ENCODE measurements at places on chromosomes 2 and 18.

DNA sequence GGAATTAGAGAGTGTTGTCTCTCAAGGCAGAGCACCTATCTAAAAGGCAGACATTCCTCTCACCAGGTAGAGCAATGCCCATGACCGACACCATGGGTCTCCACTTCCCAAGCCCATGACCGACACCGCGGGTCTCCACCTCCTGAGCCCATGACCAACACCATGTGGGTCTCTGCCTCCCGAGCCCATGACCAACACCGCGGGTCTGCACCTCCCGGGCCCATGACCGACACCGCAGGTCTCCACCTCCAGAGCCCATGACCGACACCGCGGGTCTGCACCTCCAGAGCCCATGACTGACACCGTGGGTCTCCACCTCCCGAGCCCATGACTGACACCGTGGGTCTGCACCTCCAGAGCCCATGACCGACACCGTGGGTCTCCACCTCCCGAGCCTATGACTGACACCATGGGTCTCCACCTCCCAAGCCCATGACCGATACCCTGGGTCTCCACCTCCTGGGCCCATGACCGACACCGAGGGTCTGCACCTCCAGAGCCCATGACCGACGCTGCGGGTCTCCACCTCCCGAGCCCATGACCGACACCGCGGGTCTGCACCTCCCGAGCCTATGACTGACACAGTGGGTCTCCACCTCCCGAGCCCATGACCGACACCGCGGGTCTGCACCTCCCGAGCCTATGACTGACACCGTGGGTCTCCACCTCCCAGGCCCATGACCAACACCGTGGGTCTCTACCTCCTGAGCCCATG is 262.4 kb upstream of the SALL3 start:
- DNase-seq, result no peak

GRCh38 chr2:144848423-144848822 is 328.5 kb upstream of the ZEB2 start:
- DNase-seq, result no peak

DNA sequence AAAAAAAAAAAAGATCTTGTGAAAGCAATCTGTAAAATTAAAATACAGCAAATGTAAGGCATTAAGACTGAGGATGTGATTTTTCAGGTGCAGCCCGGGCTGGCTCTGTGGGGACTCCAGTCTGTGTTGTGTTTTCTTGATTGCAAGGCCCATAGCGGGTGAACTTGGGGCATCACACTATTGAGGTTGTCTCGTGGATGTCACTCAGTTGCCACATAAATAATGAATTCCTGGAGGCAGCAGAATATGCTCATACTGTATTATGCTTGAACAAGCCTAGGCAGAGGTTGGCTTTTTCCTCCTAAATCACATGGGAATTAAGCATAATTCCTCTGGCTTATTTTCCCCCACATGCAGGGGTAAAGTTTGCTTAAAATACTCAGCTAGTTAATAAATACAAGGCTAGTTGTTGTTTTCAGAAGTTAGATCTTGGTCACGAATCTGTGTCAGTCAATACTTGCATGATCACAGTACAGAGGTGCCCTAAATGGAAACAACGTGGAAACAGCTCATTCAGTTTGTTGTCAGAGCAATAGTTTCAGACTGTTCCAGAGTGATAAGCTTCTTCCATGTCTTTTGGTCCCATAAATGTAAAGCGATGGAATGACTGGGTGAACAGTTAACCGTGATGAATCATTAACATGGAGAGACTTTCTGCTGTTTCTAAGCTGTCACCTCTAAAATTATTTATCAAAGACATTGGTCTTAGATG is 16.4 kb downstream of the GEMIN6 start:
- DNase-seq, result no peak

DNA sequence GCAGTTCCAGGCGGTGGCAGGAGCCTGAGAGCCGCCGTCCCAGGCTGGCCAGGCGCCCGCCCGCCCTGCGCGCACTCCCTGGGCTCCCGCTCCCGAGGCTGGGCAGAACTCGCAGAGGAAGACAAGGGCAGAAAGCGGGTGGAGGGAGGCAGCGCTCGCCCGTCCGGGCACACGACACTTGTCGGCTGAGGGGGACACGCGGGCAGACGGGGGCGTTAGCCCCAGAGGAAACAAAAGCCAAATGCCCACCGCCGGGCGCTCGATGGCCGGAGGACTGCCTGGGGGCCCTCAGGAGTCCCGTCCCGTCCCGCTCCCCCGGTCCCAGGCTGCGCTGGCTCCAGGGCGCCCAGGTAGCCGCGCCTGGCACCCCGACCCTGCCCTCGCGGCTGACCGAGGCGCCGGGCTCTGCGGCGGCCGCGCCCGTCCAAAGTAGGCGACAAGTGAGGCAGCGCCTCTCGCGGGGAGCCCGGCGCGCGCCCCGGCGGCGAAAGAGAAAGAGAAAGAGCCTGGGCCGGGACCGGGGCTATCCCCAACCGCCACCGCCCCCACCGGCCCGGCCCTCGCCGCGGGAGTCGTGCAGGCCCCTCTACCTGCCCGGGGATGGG is 491 bp downstream of the L3MBTL4 start:
- DNase-seq, result no peak

Measured in HL-60 (cell line).